ENCODE measurements at places on chromosomes 1 and 21.

DNA sequence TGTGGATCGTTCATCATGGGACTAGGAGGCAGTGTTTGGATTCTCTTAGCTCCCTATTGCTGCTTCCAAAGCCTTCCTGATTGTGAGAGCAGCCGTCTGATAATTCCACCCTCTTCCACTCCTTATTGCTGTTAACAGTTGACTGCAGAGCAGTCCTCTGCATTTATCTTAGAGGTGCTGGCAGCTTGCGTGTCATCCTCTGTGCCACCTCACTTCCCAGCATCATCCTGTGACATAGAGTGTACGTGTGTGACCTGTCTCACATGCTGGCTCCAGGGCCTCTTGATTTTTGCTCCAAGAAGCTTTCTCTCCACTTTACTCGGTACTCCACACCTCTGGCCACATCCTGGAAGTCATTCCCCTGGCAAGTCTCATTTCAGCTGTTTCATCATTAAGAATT is 53.0 kb upstream of the DYNLT5 start:
- DNase-seq = no peak

DNA sequence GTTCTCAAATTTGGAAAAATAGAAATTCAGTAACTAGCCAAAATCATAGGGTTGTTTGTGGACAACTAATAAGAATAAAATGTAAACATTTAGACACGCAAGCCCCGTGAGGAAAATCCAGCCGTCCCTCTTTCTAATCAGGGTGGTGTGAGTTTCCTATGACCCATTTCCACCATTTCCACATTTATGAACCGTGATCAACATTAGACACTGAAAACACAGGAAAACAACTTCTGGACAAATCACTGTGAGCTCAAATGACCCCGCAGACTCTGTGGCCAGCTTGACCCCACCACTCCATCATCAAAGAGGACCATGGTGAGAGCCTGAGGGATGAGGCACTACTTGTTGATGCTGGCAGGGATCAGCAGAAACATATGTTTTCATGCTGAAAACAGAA is 101.0 kb downstream of the SIM2 start:
- DNase-seq = no peak

- DNase-seq = peak; percentile 40
Measured at GRCh38 chr1:173255214-173255813, 48.2 kb upstream of the TNFSF4 start.

DNA sequence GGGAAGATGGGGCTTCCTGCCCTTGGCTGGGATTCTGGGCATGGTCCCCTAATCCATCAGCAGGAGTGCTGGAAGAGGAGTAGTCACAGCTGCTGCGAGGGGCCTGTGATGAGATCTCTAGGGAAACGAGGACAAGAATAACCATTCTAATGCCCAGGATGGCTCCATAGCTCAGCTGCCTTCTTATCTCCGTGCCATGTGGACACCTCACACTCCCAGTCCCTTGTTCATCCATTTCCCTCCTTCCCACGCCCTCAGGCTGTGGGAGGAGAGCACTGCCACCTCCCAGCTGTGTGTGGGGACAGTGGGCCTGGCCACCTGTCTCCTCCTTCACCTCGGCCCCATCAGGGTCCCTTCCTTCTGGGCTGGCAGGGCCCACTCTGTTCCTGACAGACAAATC is 16.1 kb upstream of the ETV3 start:
- DNase-seq = peak; percentile 48

GRCh38 chr1:76083189-76083588 is 8.6 kb downstream of the ST6GALNAC3 start:
- DNase-seq = no peak

- DNase-seq = peak; percentile 73
Measured at GRCh38 chr1:3453203-3453761, 1.2 kb upstream of the ARHGEF16 start.

DNA sequence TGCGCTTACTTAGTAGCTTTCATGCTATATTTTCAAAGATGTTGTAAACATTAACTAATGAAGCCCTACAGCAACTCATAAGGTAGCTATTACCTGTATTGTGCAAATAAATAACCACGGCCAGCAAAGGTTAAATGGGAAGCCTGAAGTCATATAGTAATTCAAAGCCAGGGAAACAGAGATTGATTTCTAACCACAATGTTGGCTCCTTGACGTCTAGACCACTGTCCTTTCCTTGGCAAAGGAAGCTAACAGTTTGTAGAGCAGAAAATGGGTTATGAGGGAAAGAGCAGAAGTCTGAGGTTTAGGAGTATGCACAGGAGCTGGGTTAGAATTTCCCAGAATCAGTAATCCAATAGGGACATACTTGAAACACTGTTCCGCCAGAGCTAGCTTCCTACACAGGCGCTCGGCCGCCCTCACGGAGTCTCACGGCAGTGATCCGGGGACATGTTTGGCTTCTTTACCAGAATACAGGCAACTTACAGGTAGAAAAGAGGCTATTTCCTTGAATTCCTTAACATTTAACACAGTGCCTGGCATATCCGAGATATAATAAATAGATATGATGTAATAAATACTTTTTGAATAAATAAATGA is 298.8 kb upstream of the LYPLAL1 start:
- DNase-seq = peak; percentile 47

DNA sequence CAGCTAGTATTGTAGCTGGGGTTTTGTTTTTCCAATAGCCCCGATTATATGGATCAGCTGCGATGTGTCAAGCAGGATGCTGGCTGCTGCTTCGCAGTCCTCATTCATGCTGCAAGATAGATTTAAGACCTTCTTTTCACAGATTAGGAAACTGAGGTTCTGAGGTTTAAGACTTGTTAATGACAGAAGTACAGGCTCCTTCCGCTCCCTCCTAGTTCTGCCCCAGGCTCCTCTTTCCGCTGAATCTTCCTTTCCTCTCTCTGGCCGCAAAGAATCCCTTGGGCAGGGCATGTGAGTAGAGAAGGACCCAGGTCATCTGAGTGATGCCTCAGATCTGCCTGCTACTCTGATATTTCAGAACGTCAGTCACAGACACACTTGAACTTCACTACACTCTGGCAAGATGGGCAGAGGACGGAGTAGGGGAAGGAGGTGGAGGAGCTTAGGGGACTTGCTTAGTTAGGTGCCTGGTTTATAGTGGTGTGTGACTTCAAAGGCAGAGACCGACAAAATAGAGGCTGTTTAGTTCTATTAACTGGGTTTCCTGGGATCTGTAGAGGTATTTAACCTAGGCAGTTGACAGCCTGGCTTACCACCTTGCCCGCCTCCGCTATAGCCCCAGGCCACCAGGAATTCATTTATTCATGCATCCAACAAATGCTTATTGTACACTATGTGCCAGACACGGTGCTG is 4.2 kb downstream of the IGSF21 start:
- DNase-seq = no peak

DNA sequence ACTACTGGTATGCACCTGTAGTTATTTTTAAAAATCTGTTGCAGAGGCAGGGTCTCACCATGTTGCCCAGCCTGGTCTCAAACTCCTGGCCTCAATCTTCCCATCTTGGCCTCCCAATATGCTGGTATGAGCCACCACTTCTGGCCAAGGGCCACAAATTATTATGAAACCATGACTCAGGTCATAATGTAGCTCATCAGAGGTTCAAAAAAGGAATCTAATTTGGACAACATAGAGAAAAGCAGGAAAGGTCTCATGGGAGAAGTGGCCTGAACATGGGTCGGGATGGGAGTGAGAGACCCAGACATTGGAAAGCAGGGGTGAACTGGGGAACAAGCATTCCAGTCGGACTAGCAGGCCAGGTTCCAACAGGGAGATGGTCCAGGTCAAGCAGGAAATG is 45.2 kb upstream of the C1orf198 start:
- no peak for DNase-seq

DNA sequence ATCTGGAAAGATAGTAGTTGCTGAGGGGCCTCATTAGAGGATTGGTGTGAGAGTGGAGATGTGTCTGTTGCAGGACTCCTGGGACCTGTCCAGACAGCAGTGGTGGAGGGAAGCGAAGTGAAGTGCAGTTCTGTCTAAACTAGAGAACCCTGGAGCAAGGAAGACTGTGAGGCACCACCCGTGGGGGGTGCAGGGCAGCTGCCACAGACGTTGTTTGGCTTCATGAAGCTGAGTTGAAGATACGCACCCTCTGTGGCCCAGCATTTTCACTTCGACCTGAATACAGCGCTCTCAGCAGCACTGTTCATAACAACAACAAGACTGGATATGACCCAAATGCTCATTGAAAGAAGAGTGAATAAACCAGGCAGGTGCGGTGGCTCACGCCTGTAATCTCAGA is 29.3 kb downstream of the ABCG1 start:
- DNase-seq = no peak

GRCh38 chr1:47555306-47555705 is 117.5 kb downstream of the FOXD2 start:
- no peak for DNase-seq

DNA sequence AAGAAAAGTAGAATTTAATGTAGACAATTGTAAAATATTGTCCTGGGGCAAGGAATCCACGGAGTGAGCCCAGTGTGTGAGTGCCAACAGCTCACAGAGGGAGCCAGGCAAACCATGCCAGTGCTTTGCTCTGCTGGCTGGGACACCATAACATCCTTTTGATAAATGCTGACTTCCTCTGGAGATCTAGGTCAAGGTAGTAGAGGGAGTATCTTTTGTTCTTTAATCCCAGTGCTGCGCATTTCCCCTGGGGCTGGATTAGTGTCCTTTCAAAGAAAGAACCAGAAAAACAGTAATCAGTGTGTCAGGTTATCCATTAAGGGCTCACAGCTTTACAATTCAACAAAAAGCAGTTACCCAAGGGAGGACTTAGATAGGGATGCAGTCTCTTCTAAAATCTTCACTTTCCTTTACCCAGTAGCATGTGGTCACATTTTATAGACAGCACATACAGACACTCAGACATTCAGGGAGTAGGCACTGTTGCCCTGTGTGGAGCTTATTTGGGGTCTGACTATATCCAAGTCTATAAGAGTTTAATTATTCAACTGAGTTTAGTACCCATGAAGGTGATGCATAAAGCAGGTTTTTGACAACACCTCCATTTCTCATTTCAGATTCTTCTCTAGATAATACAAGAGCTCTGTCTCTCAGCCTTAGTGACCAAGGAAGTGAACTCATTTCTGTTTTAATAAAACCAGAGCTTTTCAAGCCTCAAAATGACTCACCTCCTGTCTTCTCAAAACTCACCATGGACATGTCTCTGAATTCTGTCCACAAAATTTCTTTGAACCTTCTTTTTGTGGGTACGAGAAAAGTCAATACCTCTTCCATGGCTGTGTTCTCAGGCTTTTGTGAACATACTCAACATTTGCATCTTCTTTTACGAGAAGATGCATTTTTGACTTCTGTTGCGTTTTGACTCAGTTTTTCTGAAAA is 215.3 kb downstream of the BRINP2 start:
- DNase-seq = peak; percentile 62

- no peak for DNase-seq
Measured at GRCh38 chr1:204304067-204304466, 55.7 kb downstream of the PLEKHA6 start.

DNA sequence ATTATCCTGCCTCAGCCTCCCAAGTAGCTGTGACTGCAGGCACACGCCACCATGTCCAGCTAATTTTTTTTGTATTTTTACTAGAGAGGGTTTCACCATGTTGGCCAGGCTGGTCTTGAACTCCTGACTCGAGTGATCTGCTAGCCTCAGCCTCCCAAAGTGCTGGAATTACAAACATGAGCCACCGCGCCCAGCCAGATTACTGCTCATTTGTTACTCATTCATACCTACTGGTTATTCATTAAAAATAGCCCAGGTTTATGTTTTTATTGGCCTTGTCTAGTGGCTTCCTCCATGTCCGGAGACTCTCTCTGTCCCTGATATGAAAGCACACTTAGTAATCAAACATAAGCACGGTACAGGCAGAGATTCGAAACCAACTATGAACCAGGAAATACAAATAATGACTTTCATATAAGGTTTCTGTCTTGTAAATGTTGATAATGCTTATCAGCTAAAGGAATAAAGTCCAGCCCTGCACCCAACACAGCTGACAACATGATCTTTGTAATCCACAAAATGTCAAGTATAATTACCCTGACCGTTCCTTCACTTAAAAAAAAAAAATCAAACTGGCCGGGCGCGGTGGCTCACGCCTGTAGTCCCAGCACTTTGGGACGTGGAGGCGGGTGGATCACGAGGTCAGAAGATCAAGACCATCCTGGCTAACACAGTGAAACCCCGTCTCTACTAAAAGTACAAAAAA is 50.4 kb upstream of the CXADR start:
- no peak for DNase-seq

DNA sequence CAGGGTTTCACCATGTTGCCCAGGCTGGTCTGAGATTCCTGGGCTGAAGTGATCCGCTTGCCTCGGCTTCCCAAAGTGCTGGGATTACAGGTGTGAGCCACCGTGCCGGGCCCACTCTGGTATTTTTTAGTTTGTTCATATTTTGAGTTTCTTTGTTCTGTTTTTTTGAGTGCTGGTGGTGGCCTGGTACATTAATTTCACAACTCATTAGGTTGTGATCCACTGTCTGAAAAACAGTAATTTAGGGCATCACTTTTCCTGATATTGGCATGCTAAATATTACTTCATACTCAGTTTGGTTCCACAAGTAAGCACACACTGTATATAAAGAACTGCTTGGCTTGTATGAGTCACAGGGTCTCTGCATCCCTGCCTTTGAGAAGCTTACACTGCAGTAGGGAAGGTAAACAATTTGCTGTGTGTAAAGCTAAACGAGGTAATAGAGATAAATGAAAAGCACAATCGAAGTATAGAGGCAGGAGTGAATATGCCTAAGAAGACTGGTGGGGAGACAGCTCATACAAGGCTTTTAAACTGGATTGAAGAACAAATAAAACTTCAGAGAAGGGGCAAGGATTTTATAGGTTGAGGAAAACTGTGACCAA is 7.7 kb downstream of the SNX27 start:
- DNase-seq = peak; percentile 56

- no peak for DNase-seq
Measured at GRCh38 chr1:5911871-5912271, 80.4 kb downstream of the NPHP4 start.

DNA sequence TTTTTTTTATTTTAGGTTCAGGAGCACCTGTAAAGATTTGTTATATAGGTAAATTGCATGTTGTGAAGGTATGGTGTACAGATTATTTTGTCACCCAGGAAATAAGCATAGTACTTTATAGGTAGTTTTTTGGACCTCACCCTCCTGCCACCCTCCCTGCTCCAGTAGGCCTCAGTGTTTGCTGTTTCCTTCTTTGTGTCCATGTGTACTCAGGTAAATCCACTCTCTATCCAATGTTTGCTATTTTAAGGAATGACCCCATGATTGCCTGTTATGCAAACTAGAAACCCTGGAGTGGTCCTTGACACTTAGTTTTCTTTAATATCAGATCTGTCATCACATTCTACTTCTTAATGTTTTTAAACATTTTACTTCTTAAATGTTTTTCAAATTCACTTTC is 33.9 kb downstream of the LHX9 start:
- peak; percentile 64 for DNase-seq

DNA sequence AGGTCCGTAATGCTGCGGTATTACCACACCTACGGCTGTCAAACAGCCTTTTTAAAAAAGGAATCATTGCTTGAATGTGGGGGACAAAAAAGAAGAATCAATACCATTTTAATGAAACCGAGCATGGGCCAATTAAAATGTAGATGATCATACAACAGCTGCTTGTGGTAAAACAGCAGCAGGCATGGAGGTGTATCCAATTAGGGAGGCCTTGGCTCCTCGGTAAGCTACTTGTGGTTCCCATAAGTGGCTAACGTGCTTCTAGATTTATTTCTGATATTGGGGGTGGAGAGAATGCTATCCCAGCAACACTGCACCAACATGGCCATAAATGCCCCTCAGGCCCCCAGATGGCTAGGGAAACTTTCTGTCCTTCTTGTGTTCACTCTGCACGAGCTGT is 1.8 kb downstream of the PTPN14 start:
- no peak for DNase-seq

GRCh38 chr1:232556351-232556750 is 73.6 kb downstream of the SIPA1L2 start:
- no peak for DNase-seq
